ENCODE measurements at places on chromosomes 2 and 18. TPM values are rescaled to one million over a fixed set of nuclear protein-coding genes. Genes with fewer than 3 reads are reported as not detected.

KCNE4 gene
- 12.6 TPM for total RNA-seq

EMILIN2 gene
- total RNA-seq, result 8.4 TPM

CFAP65 gene
- total RNA-seq, result not detected

POTEC gene
- not detected for total RNA-seq

CYP27C1 gene
- not detected for total RNA-seq

TLX2 gene
- not detected for total RNA-seq

FBXO41 gene
- 2.1 TPM for total RNA-seq

PLA2R1 gene
- total RNA-seq, result 8.0 TPM

FIGLA gene
- not detected for total RNA-seq

PTPRN gene
- 58.1 TPM for total RNA-seq

TUBB8B gene
- total RNA-seq, result not detected

SERPINB11 gene
- total RNA-seq, result not detected

AAMP gene
- 160 TPM for total RNA-seq

RRM2 gene
- 76.0 TPM for total RNA-seq

ITGB6 gene
- total RNA-seq, result not detected

TGFA gene
- not detected for total RNA-seq

LINC00305 gene
- not detected for total RNA-seq

HSPE1 gene
- 140 TPM for total RNA-seq

C1GALT1C1L gene
- 0.50 TPM for total RNA-seq

ACMSD gene
- total RNA-seq, result not detected

SGPP2 gene
- not detected for total RNA-seq

SYT4 gene
- total RNA-seq, result not detected

MRPL33 gene
- 63.1 TPM for total RNA-seq

CCDC148 gene
- 0.66 TPM for total RNA-seq

CNDP1 gene
- not detected for total RNA-seq

ABCG5 gene
- total RNA-seq, result not detected

CARF gene
- 4.0 TPM for total RNA-seq

ASXL3 gene
- 0.87 TPM for total RNA-seq

RNF125 gene
- 0.50 TPM for total RNA-seq

CD8A gene
- not detected for total RNA-seq

Data from uterine smooth muscle cell (primary cell).